ENCODE measurements at places on chromosomes 11 and 22.

DNA sequence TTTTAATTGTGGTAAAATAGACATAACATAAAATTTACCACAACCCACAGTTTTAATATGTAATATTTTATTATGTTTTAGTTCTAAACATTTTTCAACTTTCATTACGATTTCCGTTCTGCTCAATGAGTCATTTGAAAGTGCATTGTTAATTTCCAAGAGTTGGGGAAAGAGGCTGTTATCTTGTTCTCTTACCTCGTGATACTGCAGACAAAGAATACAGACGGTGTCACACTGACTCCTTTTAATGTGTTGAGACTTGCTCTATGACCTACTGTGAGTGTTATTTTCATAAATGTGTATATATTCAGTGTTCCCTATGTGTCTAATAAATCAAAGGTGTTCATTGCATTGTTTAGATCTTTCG, 10.8 kb upstream of the RAC2 start:
- peak; percentile 62 for DNase-seq

DNA sequence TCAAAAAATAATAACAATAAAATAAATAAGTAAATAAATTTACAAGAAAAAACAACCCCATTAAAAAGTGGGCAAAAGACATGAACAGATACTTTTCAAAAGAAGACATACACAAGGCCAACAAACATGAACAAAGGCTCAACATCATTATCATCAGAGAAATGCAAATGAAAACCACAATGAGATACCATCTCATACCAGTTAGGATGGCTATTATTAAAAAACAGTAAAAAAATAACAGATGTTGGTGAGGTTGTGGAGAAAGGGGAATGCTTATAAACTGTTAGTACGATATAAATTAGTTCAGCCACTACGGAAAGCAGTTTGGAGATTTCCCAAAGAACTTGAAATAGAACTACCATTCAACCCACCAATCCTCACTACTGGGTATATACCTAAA, 44.6 kb downstream of the PRCP start:
- DNase-seq, result no peak

- no peak for DNase-seq
These were observed 13.1 kb downstream of the FXYD6 start for GRCh38 chr11:117863383-117863782.

DNA sequence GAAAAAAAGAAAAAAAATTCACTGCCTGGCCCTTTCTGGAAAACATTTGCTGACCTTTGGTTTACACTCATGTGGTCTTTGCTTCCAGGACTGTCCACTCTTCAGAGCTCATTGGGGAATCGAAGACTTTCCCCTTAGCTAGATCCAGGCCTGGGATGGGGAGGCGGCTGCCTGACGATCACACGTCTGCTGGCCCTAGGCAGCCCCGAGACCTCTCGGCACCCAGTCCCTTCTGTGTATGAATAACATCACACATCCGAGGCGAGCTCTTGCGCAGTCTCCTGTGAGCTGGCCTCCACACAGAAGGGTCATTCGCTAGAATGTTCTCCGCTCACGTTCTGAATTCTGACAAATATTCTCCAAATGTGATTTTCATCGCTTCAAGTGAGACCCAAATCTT, 25.7 kb upstream of the GAL start:
- DNase-seq, result no peak

GRCh38 chr11:130480186-130480585, 31.7 kb downstream of the ADAMTS15 start:
- DNase-seq, result no peak

- DNase-seq, result peak; percentile 81
These were observed 10.3 kb downstream of the PRDM10 start for GRCh38 chr11:129992161-129992944.

DNA sequence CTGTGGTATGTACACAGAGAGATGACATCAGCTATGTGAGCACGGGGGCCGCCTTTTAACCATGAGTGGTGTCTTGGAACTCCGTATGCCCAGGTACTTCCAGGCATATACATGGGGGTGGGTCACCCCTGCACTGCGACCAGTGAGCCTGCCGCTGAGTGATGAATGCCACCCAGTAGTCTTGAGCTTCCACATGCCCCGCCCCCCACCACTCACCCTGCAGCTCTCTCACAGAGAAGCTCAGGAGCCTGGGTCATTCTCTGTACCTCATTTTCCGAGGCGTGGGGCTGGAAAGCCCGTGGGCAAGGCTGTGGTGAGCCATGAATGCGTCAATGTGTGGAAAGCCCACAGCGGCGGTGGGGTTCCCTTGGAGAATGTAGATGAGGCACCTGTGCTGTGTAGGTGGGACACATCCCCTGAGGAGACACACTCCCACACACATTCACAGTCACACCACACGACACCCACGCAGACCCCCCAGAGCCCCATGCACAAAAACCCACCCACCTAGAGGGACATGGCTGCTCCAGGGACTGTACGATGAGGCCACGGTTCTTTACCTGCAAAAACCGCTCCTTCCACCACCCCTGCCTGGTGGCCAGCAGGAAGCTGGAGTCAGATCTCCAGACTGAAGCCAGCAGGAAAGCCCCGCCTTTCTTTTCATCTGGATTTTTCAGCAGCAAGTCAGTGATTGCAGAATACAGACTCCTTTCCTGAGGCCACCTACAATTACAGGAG, 67.6 kb downstream of the PIWIL3 start:
- no peak for DNase-seq

DNA sequence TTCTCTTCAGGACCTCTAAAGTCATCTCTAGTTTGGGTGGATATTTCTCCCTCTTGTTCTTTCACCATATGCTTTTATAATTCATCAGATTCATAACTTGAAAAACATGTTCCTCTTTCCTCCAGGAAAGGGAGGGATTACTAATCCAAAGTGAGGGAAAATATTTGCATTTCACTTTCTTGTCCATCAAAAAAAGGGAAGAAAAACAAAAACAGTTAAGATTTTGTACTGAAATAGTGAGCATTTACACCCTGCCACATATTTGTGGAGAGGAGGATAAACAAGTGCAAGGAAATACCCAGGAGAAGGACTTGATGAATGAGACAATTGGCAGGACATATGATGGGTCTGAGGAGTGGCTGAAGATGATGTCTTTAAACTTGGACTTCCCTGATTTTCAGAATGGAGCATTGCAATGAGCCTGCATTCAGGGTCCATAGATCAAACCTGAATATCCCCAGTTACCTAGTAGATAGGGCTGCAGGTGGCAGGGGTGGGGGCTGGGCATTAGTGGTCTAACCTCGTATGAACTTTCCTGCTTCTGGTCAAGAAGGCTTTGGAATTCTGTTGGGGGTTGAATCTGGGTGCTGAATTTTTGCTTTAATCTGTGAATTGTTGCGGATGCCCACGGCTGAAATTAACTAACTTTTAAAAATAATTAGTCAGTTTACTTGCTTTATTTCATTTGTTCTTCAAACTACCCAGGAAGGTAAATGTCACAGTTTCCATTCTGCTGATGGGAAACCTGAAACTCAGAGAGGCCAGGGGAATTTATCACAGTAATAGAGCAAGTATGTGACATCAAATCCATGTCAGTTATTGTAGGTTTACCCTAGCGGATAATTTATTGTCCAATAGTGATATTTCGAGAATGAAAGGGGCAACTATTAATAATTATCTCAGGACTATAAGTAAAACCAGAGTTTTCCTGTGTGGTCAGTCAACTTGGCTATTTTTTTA, 36.9 kb upstream of the TMEM123 start:
- DNase-seq, result no peak

DNA sequence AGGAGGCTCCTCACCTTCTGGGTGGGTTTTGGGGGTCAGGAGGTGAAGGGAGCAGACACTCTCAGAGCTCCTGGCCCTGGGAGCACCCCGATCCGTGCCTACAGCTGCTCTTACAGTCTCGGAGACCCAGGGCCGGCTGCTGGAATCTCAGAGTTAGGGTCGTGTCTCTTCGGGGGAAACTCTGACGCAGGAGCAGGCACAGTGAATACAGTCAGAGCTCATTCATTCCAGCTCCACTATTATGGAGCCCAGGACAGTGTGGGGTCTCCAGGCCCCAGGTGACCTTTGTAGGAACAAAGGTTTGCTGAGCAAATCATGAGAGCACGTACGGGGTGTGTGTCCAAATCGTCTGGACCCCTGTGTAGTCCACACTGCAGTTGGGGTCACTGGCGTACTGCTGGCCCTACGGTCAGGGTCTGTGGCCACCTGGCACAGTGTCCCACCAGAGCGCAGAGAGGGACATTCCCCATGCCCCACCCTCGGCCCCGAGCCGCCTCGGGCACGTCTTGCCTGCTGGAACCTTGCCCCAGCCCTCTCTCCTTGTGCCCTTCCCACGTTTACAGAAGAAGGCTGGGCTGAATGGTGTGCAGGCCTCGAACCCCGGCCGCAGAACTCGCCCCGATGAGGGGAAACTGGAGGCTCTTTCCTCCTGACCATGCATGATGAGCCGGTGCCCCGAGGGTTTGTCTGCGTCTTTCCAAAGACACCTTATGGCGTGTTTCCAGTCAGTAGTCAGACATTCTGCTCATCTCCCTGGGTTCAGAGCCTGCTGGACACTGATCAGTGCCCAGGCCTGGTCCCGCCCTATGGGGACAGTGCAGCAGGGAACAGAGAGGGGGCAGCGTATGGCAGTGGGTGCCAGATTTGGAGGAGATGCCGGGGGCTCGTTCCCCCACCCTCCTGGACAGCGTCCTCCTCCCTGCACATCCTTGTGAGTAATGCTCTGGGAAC, 1166.6 kb downstream of the BRD1 start:
- no peak for DNase-seq

GRCh38 chr11:100863080-100863581, 176.0 kb downstream of the ARHGAP42 start:
- DNase-seq, result peak; percentile 96

- DNase-seq, result peak; percentile 80
These were observed 37.9 kb downstream of the NECTIN1 start for GRCh38 chr11:119691020-119691666.

DNA sequence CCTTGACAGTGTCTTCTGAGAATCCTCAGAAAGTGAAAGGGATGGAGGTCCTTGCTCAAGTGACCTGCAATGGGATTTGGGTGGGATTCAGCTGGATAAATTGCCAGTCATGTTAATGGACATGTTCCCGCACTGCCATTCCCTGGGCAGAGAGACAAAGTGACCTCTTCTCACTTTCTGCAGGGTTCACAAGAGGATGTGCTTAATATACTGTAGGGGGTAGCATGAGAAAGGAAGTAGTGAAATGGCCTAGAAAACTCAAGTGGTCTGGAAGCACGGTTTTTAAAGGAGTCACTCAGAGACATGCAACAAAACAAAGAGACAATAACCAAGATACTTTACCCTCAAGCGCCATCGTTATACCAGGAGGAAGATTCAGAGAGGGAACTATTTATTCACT, 70.2 kb downstream of the NELL1 start:
- DNase-seq, result no peak

GRCh38 chr22:19879246-19879570, 24.5 kb upstream of the GNB1L start:
- no peak for DNase-seq

DNA sequence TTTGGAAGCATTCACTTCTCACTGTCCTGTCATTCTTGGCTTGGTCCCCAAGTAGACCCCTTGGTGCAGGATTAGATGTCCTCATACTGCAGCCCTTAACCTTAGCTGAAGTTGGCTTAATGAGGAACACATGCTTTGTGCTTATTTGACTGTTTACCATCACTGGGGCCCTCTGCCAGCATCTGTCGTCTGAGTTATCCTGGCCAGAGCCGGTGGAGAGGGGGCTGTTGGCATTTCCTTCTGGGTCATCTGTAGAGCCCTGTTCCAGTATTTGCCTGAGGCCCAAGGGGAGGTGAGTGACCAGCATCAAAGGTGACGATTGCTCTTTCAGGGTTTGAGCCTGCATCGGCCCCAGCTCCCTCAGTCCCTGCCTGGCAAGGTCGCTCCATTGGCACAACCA, 126.4 kb upstream of the RASSF10 start:
- DNase-seq, result no peak

Measured in hematopoietic multipotent progenitor cell treated with erythropoietin and hydrocortisone succinate and interleukin-3 and kit ligand, for 4 days (in vitro differentiated cells).